ENCODE measurements at places on chromosomes 11 and 22.

DNA sequence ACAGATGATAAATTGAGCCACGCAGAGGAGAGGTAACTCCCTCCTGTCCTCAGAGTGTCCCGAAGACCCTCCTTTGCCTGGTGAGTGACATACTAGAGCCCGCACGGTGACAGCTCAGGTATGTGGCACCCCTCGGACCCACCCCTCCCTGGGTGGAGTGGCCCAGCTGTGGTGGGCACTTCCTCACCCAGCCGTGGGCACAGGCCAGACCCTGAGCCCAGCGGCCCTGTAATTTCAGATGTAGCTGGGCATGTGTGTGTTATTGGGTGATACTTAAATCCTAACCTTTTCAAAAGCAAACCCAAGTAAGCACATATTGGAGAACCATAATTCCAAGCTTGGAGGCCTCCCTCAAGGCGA, 93.2 kb downstream of the WNT7B start:
- no peak for DNase-seq

DNA sequence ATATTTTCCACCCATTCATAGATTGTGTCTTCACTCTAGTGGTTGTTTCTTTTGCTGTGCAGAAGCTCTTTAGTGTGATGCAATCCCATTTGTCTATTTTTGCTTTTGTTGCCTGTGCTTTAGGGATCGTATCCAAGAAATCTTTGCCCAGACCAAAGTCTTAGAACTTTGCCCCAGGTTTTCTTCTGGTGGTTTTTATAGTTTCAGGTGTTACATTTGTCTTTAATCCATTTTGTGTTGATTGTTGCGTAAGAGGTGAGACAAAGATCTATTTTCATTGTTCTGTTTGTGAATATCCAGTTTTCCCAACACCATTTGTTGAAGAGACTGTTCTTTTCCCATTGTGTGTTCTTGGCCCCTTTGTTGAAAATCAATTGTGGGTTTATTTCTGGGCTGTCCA, 6.4 kb downstream of the IL10RA start:
- DNase-seq: no peak

DNA sequence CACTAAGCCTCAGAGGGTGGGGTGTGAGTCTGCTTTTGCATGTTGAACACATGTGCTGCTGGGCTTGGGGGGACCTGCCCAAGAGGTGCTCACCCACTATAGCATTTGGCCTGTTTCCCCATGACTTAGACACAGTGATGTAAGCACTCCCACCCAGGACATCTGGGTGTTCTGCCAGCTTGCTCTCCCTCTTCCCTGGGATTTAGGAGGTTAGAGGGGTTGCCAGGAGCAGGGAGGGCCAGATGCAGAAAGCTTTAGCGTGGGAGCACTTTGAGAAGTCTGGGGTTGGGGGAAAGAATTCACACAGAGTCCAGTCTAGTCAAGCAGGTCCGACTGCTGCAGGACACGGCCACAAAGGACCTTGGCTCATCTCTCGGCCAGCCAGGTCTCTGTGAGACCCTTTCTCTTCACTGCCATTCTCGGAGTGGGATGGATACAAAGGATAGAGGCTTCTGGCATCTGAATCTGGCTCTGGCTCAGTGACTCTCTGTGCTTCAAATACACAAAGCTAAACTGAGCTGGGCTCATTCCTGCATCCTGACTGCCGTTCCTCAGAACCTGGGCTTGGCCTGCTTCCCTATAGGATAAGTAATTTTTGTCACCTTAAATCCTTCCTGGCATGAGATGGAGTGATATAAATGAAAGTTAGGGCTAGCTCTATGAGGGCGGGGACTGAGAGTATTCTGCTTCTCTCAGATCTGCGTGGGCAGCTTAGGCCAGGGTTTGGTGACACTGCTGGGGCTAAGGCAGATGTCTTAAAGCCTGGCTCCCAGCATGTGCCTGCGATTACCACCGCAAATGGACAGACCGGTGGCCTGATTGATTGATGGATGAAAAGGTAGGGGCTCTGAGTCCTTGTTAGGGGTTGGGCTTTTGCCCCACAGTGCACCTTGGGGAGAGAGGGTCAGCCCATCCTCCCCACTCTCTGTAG, 14.5 kb downstream of the USP2 start:
- DNase-seq: no peak

- DNase-seq: no peak
These were observed 512 bp upstream of the GRIA4 start for GRCh38 chr11:105609341-105609781.

DNA sequence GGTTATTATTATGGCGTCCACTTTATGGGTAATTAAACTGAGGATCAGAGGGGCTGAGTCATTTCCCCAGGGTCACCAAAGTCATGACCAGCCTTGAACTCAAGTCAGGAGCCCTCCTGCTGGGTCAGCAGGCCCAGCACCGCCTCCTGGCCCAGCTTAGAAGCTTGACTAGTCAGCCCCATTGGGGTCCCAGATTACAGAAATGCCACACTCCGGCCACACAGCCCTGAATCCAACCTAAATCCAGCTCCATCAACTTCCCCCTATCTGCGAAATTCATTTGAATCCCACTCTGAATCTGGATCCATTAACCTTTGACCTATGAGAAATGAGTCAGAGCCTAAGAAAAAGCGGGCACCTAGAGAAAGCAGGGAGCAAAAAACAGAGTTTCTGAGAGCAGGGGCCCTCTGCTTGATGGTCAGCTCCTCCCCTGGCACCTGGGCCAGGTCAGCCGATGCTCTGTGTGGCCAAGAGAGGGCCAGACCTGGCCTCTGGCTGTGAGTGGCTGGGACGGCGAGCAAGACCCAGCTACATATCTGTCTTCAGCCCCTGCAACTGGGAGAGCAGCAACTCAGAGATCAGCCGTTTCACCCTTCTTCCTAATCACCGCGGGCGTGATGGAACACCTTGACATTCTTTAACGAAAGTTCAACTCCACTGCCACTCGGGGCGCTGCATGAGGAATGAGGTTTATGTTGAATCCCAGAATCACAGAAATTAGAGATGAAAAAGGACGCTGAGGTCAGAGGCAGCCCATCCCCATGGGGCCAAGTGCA, 196.1 kb downstream of the TRIM29 start:
- no peak for DNase-seq
